Activated naive CD8-positive, alpha-beta T cell treated with anti-CD3 and anti-CD28 coated beads, Interleukin-2, amount 50 U/mL, for 16 hours (primary cell): ENCODE measurements at places on chromosomes 3 and 15.

DNA sequence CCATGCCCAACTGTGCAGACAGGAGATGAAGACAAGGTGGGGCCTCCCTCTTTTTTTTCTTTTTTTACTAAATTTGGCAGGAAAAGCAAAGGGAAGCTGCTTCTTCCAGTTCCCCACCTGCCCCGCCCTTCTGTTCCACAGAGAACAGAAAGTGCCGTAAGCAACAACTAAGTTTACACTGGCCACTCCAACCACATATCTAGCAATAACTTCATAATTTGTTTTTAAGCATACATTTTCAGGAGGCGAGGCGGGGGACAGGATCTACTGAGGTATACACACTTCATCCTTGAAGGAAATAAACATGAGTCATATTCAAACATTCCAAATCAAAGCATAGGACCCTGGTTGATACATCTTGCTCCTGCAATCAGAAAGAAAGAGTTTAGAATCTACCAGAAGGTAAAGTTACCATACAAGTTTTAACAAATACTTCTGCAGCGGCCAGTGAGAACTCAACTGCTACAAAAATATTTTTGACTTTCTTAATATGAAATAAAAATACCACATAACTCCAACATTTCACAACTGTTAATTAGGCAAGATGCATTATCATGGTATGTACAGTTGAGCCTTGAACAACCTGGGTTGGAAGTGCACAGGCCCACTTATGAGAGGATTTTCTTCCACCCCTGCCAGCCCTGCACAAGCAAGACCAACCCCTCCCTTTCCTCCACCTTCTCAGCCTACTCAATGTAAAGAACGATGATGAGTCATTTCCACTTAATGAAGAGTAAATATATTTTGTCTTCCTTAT is 50.7 kb downstream of the FOXP1 start:
- no peak for DNase-seq

DNA sequence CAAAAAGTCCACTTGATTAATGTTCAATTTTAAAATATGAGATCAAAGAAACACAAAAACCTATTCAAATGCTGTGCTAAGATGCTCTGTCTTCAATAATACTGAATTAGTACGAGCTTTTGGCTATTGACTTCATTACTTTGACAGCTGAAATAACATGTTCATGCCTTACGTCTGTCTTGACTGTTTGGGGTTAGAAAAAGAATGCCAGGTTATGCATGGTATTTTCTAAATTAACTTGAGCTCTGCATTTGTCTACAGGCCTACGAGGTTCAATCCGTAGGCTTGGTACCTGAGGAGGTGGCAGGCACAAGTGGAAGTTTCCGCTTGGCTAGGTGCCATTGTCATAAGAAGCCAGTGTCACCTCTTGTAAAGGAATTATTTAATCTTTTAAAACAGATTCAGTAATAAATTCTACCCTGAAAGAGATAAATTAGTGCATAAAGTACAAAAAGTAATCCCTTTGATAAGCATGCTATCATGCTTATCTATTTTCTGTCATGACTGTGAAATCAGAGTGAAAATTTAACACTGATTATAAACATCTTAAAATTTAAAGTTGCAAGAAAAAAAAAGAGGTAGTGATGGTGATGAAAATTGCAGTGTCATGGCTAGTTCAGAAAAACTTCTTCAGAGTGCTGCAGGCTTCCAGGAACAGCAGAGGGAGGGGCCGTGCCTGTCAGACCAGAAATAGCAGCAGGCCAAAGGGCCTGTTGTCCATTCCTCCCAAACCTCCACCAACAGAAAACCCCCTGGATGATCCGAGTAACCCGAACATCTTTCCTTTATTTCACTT is 115.7 kb downstream of the ARRDC4 start:
- DNase-seq: no peak

- no peak for DNase-seq
Measured at GRCh38 chr15:70088887-70089691, 8.6 kb downstream of the TLE3 start.

- DNase-seq: no peak
Measured at GRCh38 chr3:19931180-19931692, 2.8 kb downstream of the EFHB start.

- no peak for DNase-seq
Measured at GRCh38 chr3:167361306-167361705, 18.8 kb downstream of the ZBBX start.

DNA sequence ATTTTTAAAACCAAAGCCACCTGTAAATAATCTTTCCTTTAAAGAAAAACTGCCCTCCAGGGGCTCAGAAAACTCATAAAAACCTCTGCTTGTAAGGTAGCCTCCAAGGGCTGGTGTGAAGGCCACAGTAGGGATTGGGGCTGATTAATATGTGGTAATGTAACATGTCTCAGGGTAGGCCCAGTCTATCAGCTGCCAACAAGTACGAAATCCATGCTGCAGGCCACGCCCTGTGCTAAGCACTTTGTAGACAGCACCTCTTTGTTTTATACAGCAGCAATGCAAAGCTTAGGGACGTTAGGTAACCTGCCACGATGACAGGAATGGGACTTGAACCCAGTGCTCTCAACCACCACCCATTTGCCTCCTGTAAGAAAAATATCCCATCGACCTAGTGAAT is 65.6 kb upstream of the PRICKLE2 start:
- DNase-seq: no peak

- no peak for DNase-seq
Measured at GRCh38 chr15:69604072-69604411, 151.4 kb downstream of the RPLP1 start.

- no peak for DNase-seq
Measured at GRCh38 chr3:77464111-77464688, 424.3 kb downstream of the ROBO2 start.

- DNase-seq: no peak
Measured at GRCh38 chr3:52429779-52430415, 15.0 kb downstream of the SEMA3G start.

- no peak for DNase-seq
Measured at GRCh38 chr3:142656575-142656974, 60.4 kb downstream of the PLS1 start.

- DNase-seq: no peak
Measured at GRCh38 chr3:64647825-64648224, 40.0 kb downstream of the ADAMTS9 start.

- DNase-seq: no peak
Measured at GRCh38 chr3:184812662-184813042, 686 bp downstream of the VPS8 start.

DNA sequence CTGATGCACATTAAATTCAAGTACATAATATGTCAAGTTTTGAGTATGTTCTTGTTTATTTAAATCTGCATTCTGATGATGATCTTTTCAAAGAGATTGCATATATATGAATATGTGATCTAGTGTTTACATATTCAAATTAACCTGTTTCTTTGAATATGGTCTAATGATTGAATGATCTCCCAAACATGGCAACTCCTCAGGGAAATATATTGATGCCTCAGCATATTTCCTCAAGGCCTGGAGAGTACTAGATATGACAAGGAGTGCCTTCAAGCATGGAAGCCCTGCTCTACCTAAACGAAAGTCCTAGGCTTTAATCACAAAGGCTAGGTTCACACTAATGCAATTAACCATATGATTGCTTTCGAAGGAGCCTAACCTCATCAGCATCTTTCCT is 532.8 kb downstream of the ZIC1 start:
- no peak for DNase-seq

- DNase-seq: no peak
Measured at GRCh38 chr15:80966431-80967197, 23.0 kb downstream of the MESD start.

DNA sequence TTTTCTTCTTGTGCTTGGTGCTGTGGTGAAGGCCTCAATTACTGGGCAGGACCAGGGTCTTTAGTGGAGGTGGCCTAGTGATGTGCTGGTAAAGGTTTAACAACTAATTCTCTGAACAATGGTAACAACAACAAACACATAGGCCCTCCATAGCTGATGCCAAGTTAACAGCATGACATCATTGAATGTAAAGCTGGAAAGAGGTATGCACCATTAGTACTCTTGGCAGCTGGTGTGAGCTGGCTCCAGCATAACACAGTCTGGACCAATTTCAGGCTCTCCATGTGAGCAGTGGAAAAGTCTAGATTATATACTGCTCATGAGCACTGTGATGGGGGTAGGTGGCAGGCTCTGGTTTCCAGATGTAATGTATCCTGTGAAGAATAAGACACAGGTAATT is 61.8 kb downstream of the SLC7A14 start:
- no peak for DNase-seq

DNA sequence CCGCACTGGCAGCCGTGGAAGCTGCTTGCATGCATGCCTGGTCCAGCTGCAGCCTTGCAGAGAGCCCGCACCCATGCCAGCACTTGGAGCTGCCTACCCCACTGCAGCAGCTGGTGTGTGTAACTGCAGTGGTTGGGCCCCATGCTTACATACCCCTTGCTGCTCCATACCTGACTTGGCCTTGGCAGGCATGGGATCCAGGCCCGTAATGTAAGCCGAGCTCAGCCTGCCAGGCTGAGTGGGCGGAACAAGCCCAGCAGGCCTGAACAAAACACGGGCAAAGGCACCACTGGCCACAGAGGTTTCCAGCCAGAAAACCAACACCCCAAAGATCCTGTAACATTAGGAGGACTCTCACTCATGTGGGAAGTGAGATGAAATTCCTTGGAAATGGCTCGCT is 48.3 kb downstream of the SLC6A20 start:
- no peak for DNase-seq

DNA sequence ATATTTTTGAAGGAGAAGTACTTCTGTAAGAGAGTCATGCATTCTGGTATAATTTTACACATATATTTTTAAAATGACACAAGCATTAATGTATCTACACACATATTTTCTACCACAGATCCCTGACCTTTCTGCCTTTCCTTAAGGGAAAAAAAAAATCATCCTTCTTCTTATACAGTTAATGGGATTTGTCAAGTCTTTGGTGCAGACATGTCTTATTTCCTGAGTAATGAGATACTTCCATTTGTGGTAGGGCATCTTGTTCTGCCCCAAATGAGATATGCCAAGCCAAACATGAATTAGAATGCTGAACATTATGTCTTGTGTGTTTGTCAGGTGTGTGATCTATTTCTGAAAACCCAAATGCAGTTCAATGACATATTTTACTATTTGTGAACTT is 329.9 kb downstream of the RBMS3 start:
- no peak for DNase-seq

DNA sequence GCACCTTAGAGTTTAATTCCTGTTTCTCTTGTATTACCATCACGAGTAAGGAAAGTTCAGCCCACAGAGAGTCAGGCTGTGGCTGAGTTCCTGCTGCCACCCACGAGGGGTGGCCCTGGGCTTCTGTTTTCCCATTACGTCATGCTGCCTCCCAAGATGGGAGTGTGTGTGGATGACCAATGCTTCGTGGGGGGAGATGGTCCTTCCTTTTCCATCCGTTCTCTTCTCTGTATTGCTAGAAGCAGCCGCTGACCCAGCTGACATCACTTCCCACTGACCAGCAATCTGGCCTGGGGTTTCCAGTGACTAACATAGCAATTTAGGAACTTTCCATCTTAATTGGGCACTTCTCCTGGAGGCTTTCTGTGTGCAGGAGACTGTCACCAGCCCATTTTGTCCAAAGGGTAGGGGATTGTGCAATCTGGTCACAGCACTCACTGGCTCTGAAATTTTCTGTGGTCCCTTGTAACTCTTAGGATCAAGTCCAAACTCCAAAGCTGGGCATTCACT is 9.3 kb downstream of the IRAK2 start:
- no peak for DNase-seq

GRCh38 chr15:66841953-66842681 is 140.1 kb downstream of the SMAD6 start:
- DNase-seq: no peak

- DNase-seq: no peak
Measured at GRCh38 chr3:71562938-71563337, 20.6 kb downstream of the FOXP1 start.

- DNase-seq: no peak
Measured at GRCh38 chr15:61159901-61160300, 69.2 kb downstream of the RORA start.

DNA sequence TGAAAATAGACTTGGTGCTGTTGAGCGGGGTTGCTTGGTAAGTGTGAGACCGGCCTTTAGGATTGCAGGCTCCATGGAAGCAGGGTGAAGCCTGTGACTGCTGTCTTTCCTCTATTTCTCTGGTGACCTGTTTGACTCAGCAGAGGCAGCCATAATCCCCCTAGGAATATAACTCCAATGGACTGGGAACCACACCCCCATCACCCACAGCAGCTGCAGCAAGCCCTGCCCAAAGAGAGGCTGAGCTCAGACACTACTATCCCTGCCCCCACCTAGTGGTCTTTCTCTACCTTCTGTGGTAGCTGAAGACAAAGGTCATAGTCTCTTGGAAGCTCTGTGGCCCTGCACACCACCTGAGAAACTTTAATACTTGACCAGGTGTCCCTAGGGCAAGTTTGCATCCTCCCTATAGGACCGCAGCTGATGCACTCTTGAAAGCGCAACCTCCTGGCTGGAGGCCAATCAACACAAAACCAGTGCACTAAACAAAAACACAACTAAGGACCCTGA is 133.6 kb upstream of the MRPL3 start:
- no peak for DNase-seq

DNA sequence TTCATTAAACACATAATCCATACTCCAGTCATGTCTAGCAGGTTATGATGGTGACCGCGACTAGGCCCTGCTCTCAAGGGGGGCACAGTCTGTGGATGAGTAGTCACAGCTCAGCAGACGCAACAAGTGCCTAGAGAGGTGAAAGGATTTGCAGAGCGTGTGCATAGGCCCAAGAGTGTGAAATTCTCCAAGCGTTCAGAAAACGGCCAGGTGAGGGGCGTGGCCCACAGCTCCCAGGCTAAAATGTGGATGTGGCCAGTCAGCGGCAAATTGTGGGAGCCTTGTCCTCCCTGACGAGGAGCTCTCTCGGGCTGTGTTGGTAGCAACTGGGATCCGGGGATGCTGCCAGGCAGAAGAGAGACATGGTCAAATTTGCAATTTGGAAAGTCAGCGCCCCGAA is 46.4 kb upstream of the TSEN2 start:
- DNase-seq: no peak

DNA sequence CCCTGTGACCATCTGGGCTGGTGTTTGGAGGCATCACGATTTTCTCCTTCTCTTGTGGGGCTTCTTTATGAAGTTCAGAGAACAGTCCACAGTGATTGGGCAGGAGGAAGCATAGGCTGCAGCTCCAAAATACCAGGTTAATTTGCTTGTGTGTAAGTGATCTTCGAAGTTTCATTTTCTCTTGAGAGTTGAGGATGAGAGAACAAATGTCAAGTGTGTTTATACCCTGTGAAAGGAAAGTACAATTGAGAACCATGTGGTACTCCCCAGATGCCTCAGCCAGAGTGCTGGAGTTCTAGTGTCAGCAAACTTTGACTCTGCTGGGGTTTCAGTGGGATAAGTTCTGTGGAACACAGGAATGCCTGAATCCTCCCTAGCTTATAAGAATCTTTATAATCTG is 357.1 kb upstream of the CFAP20DC start:
- DNase-seq: no peak
